ENCODE measurements at places on chromosomes 4 and X.

DNA sequence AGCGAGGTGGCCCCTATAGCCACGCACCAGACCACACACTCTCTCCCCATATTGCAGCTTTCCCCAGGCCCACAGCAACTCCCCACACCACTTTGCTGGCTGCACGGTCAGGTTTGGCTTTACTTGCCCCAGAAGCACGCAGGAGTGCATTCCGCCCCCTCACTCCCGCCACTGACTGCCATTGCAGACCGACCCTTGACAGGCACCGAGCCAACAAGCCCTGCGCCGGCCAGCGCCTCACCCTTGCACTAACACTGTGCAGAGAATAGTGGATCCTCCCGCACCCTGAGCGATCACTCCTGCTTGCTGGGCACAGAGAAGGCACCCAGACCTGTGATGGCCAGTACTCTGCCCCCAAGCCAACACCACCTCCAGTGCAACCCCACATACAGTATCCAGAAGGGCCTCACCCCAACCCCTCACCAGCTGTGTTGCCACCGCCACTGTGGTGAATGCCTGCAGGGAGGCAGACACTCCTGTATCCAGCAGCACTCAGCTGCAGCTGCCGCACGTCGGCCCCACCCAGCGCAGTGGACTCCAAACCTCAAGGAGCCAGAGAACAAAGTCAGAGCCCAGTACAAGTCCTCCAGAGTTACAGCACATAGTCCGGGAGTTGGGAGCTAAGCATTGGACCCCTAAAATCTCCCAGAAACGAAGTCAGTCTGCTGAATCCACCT, 28.6 kb upstream of the DIAPH2 start:
- no peak for DNase-seq

- no peak for DNase-seq
Observed at GRCh38 chrX:24125028-24125612, 24.4 kb upstream of the ZFX start.

GRCh38 chr4:113823291-113823659, 61.7 kb upstream of the CAMK2D start:
- DNase-seq = no peak

- DNase-seq = no peak
Observed at GRCh38 chr4:160969925-160970324, 1193.9 kb downstream of the FSTL5 start.

GRCh38 chrX:40719731-40720130, 15.6 kb downstream of the MED14 start:
- DNase-seq = no peak

DNA sequence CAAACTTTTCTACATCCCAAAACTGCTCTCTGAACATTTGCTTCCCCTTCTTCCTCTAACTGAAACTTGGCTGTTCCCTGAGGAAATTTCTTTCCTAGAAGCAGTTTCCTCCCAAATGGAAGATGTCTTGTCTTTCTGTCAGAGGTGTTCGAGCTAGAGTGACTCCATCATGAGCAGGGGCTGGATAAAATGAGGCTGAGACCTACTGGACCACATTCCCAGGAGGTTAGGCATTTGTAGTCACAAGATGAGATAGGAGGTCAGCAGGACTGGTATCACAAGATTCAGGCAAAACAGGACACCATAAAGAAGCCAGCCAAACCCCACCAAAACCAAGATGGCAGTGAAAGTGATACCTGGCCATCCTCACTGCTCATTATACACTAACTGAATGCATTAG, 35.8 kb upstream of the PGRMC2 start:
- DNase-seq = no peak

GRCh38 chrX:71541210-71542022, 8.5 kb downstream of the OGT start:
- DNase-seq = no peak

GRCh38 chr4:123452616-123453015, 56.0 kb downstream of the SPRY1 start:
- no peak for DNase-seq

- DNase-seq = peak; percentile 28
Observed at GRCh38 chr4:114780205-114780604, 181.6 kb downstream of the UGT8 start.

DNA sequence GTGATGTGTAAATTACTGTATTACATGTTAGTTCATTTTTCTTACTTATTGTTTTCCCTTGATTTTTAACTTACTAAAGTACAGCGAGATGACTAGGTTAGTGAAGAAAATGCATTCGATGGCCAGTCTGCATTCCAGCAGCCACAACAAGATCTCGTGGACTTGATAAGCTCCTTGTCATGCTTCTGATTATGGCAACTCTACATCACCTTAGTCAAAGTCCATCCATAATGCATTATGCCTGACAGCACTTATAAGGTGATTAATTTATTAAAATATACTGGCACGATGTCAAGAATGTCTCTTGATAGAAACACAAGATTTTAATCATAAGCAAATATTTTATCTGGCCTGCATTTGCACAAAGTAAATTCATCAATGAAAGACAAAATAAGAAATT, 109.9 kb upstream of the NAP1L5 start:
- DNase-seq = no peak

- DNase-seq = no peak
Observed at GRCh38 chr4:121253961-121254360, 89.8 kb upstream of the TNIP3 start.

DNA sequence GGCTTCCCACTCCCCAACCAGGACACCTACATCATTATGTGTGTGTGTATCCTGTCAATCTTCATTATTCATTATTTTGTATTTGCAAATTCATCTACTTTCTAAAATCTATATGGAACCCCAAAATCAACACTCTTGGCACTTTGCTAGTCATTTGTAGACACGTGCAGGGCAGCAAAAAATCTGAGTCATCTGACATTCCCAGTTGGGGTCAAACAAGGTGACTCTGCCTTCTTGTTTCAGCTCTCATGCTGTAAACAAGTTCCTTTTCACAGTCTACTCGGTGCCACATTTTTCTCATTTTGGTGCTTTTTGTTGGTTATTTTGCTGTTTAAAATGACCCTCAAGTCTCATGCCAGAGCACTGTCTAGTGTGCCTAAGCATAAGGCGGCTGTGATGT, 5.9 kb downstream of the MRFAP1L1 start:
- no peak for DNase-seq

GRCh38 chrX:54964766-54965497, 29.1 kb downstream of the PFKFB1 start:
- no peak for DNase-seq

DNA sequence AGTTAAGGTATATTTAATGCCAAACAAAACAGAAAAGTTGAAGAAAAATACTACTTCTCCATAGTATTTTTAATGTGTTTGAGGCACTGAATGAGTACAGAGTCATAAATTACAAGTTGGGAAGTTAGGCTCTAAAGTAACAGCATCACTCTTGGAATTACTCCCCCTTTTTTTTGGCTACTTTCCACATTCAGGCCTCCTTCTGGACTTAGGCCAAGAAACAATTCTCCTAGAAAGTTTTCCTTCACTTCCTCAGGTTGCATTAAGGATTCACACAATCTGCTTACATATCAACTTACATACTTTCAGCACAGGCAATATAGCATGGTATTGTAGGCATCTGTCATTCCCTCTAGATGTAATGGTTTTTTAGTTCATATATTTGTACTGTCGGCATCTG, 52.1 kb downstream of the TMEM165 start:
- DNase-seq = no peak

GRCh38 chr4:6324999-6325787, 55.5 kb downstream of the WFS1 start:
- no peak for DNase-seq

DNA sequence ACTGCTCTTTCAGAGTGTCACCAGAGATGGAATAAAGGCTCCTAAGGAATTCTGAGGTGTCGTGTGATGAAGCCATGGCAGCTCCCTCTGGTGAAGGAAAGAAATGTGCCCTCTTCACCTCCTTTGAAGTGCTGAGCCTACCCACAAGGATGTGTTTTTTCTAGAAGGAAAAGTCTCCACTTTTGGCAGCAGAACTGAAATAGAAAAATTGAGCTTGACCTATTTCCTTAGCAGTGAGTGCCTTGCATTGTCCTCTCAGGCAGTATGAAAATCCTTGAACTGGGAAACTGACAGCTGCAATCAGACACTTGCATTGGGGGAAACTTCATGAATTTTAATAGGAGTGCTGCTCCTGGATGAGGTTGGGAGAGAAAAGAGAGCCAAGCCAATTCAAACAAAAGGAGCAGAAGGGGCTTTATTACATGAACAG, 95.2 kb downstream of the DCLK2 start:
- no peak for DNase-seq

DNA sequence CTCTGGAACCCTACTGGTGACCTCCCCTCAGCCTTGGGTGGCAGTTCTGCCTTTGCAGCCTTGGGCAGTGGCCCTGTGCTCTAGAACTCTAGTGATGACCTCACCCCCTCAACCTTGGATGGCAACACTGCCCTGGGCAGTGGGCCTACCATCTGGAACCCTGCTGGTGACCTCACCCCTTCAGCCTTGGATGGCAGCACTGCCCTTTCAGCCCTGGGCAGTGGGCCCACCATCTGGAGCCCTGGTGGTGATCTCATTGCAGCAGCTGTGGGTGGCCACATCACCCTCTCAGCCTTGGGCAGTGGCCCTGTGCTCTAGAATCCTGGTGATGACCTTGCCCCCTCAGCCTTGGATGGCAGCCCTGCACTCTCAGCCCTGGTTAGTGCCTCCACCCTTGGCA, 129.3 kb downstream of the RBMX2 start:
- no peak for DNase-seq

DNA sequence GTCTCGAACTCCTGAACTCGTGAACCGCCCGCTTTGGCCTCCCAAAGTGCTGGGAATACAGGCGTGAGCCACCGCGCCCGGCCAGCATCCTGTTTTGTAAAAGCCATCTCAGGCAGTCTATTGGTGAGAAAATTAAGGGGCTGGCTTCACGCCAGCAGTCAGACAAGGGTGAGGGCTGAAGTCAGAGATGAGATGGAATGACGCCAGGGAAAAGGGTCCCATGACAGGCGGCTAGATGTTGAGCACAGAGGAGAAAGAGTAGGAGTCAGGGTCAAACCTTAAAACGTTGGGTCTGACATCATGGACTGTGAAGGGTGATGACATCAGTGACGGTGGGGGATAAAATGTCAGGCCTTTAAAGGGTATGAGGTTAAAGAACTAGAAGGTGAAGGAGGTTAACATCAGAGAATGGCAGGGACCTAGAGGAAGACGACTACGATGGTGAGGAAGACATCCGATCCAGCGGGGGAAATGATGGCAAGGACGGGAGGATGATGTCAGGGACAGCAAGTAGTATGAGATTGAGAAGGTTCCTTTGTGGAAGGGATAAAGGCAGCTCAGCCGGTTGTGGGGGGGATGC, 504 bp upstream of the RBM3 start:
- peak; percentile 58 for DNase-seq

- DNase-seq = no peak
Observed at GRCh38 chrX:97895751-97896150, 1012.0 kb downstream of the RPA4 start.

GRCh38 chrX:120304256-120304655, 7.0 kb downstream of the TMEM255A start:
- DNase-seq = no peak

DNA sequence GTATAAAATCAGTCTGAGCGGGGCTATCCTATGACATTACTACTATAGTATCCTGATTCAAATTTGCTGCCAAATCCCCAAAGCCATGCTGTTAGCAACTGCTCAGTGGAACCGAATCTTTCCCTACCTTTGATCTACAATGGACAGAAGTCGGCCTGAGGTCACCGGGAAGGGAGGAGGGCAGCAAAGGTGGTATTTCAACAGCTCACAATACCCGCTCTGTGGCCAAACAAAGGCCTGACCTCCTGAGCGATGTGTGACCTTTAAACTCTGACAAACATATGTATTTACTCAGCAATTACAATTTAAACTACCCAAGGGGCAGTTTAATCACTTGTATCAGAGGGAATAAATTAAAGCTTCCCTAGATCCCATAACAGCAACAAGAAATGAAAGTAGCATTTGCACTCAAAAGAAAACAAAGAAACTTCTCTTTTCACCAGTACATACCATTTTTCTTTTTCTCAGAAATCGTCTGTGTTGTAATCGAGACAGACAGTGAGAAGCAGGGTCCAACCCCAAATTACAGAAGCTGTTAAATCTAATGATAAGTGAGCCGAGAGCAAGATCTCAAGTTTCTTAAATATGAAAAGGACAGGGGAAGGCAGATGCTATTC, 11.6 kb upstream of the TMEM128 start:
- DNase-seq = no peak

- no peak for DNase-seq
Observed at GRCh38 chrX:131595120-131595519, 51.2 kb downstream of the OR13H1 start.

DNA sequence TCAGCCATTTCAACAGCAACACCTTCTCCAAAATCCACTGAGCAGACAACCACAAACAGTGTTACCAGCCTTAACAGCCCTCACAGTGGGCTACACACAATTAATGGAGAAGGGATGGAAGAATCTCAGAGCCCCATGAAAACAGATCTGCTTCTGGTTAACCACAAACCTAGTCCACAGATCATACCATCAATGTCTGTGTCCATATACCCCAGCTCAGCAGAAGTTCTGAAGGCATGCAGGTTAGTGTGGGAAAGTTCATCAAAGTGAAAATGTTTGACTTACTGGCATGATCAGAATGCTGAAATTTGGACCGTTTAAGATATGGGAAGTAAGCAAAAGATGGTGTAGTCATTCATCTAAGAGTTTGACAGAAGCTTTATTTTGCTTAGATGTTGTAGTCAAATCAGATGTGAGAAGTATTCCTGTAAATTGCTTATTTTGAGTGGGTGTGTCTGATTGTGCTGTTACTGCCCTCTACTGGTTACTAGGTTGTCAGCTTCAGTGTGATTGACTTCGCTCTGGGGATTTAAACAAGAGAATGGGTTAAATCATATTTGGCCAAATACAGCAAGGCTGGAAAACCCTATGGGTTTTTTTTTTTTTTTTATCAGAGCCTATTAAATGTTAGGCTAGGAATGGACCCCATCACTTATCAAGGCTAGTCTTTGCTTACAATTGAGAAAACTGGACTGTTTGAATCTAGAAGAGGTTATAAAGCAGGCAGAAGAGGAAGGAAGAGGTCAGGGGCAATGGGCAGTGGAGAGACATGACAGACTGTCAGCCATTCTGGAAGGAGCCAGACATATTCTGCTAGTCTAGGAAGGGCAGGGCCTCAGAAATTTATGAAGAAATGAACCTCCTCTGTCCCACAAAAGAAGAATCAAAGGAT, 130.3 kb downstream of the DIPK2B start:
- peak; percentile 25 for DNase-seq
